Right cardiac atrium (tissue), 5 donors: ENCODE measurements at places on chromosomes 12 and 14. TPM values are rescaled to one million over a fixed set of nuclear protein-coding genes. Genes with fewer than 3 reads are reported as not detected.

Gene RNASE7
- not detected for total RNA-seq

Gene EID3
- 1.2 TPM for total RNA-seq

Gene PALS1
- 16.6 TPM for total RNA-seq

Gene PPP4R4
- 0.41 TPM for total RNA-seq
